ENCODE measurements at places on chromosomes 1 and 21.

DNA sequence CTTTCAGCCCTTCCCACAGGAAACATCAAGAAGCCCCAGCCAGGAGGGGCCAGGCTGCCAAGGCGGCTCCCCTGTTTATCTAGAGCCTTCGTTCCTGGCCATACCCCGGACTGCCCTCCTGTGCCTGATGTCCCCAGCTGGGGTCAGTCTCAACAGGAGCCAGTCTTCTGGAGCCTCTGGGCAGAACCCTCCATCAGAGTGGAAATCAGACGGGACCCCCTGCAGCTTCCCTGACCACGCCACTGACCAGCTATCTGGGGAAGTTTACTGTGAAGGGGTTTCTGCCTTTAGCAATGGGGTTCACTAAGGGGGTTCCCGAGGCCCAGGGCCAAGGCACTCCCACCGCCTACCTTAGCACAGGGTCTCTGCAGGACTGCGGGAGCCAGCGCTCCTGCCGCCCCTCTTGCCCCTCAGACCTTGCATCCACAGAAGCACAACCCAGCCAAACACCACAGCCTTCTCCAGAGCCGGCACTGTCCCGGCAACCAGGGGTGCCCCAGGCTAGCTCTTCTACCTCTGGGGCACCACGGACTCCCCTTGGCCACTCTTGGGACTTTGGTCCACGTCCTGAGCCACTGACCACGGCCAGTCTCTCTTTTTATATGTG is 3.5 kb upstream of the MTFR1L start:
- DNase-seq, result no peak

DNA sequence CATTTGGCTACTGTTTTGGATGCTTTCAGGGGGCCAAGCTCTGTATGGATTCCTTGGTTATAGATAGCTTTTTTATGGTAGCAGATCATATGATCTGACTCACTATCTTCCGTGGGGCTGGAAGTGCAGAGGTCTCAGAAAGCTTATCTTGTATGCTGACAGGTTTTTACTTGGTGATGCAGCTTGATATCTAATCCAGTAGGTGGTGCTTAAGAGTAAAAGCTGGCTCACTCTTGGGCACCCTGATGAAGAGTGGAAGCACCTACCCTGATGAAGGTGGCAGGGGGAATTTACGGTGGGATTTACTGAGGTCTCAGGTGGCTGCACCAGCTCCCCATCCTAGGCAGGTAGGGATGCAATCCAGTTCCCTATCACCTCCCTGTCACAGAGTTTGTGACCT is 151.2 kb downstream of the PTBP2 start:
- DNase-seq, result no peak

- DNase-seq, result no peak
Observed at GRCh38 chr1:7302126-7302525, 469.0 kb upstream of the VAMP3 start.

DNA sequence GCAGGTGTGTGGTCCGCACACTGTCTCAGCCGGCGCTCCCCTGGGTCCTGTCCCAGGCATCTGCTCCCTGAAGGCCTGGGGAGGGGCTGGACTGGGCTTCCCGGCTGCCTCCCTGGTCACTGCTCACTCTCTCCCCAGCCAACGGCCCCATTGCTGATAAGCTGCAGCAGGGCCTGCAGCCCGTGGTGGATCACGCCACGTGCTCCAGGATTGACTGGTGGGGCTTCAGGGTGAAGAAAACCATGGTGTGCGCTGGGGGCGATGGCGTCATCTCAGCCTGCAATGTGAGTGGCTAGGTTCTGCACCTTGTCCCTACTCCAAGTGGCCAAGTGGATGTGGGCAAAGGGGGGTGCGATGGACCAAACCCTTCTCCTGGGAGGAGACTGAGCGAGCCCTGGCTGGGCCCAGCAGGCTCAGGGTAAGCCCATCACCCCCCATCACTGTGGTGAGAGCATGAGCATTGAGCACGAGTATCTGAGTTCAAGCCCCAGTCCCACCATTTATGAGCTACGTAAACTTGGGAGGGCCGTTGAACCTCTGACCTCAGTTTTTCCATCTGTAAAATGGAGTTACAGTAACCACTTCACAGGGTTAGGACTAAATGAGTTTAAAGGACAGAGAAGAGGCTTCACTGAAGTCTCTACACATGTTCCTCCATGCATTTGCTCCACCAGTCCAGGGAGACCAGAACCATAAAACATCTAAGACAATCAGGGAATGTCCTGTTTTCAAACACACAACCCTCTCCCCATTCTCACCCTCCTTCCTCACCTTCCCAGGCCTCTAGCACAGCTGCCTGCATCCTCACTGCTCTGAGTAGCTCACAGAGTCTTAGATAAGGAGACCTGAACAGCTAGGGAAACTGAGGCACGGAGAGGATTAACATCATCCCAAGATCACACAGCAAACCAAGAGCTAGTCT is 6.5 kb downstream of the CTRC start:
- no peak for DNase-seq

GRCh38 chr1:7896994-7897393 is 43.6 kb downstream of the TNFRSF9 start:
- DNase-seq, result no peak

DNA sequence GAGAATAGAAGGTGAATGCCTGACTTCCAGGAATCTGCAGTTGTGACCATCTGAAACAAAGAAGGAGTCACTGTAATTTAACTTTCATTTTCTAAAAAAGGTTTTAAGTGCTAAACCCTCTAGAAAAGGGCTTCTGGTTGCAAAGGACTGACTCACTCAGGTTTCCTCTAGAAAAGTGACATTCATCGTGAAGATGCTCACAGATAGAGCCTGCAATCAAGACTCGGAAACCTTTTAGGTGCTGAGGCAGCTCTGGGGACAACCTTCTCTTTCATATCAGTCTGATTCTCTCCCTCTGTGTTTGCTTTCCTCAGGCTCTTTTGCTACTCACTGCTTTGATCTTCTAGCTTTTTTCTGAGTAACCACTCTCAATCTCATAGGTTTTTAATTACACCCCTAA is 8.2 kb downstream of the BCL9 start:
- DNase-seq, result no peak

DNA sequence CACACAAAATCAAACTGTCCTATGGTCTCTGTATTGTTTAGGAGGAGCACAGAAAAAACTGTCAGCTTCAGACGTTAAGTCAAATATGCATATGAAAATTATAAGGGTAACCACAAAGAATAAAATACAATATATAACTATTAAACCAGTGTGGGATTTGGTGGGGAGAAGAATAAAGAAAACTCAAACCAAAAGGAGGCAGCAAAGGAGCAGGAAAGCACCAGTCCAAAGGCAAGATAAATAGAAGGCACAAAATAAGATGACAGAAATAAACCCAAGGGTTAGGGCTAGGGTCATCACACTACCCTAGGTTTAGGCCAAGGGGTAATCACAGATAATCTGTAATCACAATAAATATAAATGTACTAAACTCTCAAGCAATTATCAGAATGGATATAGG is 32.8 kb downstream of the DLGAP3 start:
- no peak for DNase-seq

- no peak for DNase-seq
Observed at GRCh38 chr1:11229203-11229602, 33.1 kb downstream of the MTOR start.

DNA sequence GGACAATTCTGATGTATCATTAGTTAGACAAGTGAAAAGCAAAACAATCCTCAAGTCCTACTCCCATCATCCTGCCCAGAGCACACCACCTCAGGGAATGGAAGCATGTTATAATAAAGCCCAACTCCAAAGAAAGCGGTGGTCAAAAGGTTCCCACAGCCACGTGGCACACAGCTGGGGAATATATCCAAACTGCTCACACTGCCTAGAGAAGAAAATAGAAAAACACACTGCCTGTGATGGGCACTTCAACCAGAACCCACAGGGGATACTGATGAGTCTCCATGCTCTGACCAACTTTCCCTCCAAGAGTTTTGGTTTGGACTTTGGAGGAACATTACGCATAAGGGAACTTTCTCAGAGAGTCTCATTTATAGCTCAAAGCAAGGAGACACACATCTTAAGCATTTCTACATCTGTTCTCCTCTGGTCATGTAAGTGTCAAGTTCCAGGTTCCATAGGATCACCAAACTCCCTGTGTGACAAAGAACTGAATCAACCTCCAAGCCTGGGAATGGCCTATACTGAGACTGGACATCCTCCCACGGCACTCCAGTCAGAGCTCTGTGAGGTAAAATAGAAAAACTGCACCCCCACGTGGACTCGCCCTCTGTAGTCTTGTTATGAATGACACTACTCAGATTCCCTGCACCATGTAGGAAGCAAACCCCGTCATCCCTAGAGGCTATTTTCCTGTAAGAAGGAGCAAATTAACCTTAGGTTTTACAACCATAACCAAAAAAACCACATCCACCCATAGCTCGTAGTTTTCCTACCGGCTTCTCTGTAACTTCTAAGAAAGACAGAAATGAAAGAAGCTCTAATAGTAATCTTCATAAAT is 12.2 kb downstream of the DSTYK start:
- no peak for DNase-seq

GRCh38 chr1:152160576-152160975 is 1.5 kb upstream of the RPTN start:
- DNase-seq, result no peak

GRCh38 chr1:33375316-33375715 is 54.4 kb upstream of the A3GALT2 start:
- no peak for DNase-seq

- no peak for DNase-seq
Observed at GRCh38 chr1:161052899-161053298, 7.1 kb upstream of the USF1 start.

- no peak for DNase-seq
Observed at GRCh38 chr1:50427086-50427817, 4.0 kb upstream of the DMRTA2 start.

- no peak for DNase-seq
Observed at GRCh38 chr1:7650801-7651200, 120.3 kb upstream of the VAMP3 start.

DNA sequence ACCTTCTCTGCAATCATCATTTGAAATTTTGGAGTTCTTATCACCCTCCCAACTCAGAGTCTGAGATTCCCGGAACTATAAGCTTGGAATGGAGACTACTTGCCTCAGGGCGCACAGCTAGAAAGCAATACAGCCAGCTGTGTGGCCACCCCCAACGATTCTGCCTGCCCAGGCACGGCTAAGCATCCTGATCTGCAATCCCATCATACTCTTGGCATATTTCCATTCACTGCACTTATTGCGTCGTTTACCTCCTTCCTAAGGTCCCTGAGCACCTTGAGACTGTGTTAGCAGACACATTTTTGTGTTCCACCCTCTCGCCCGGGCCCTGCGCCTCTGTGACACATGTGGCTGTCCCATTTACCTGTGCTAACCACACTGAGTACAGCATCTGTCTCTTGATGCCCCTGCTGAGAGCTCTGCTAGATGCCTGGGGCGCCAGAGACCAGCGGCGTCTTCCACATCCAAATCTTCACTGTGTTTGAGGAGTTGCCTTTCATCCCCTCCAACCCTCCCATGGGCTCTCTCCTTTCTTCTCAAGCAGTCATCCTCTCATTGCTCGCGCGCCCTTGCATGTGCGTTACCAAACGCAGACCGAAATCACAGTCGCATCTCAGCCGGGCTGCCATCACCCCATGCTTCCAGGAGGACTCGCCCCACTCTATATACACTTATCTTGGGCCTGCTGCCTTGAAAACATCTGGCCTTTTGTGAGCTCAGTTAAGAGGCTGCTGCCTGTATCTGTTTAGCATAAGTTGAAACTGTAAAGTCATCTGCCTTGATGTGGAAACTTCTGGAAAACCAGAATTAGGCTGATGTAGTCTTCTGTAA is 3.5 kb upstream of the CLDN19 start:
- no peak for DNase-seq

DNA sequence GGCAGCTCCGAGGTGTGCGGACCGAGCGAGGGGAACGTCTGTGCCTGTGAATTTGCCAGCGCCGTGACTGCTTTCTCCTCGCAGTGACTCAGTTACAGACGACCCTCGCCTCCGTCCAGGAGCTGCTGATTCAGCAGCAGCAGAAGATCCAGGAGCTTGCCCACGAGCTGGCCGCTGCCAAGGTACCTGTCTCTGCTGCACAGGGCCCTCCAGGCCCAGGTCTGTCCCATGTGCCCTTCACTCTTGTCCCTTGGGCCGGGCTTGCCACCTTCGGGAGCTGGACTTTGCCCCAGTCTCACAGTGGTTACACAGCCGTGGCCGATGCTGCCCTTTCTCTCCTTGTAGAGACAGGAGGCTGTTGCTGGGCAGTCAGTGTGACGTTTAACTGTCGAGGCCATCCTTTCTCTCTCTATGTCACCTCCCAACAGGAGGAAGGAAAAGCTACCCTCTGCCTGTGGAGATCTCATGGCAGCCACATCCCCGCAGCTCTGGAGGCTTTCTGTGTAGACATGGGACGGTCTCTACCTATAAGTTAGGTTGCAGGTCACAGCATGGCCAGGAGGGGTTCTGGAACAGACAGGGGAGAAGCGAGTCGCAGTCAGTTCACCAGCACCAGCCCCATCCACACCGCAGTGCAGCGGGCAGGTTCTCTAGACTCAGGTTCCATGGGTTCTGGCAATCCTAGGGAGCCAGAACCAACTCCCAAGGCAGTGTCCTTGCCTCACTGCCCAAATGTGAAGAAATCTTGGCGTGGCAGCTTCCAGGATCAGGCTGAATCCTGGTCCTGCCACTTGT is 149.7 kb downstream of the PEX14 start:
- DNase-seq, result no peak

GRCh38 chr1:42427240-42427639 is 28.6 kb downstream of the ZMYND12 start:
- no peak for DNase-seq

- no peak for DNase-seq
Observed at GRCh38 chr1:6009120-6010040, 17.2 kb upstream of the NPHP4 start.

DNA sequence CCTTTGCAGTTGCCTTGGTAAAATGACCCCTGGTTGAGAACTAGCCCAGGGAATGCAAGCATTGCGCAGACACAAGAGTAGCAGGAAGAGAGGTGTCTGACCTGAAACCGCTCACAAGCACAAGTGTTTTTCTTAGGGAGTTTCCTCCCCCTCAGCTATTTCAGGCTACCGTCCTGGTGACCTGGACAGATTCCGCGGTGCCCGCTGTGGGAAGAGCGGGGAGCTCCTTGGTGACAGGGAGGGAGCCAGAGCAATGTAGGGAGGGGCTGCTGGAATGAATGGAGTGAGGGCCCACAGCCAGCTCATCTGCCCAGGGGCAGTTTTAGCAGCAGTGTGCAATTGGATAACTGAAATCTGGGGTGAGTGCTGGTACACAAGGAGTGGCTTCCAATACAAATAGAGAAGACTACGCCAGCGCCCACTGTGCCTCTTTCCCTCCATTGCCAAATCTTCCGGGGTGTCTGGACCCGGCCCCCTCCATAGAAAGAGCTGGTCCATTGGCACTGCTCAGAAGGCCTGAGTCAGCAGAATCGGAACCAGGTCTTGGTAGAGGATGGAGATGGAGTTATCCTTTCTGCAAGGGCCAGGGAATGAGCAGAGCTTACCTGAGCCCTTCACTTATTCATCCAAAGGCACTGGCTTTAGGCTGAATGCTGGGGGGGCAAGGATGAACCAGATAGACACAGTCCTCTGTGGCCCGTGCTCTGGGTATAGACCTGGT is 82.8 kb downstream of the TRABD2B start:
- no peak for DNase-seq

GRCh38 chr21:36076878-36077655 is 7.2 kb downstream of the CBR1 start:
- DNase-seq, result no peak

Measured in muscle of back (tissue), 13 donors.